Stimulated activated CD4-positive, alpha-beta T cell treated with anti-CD3 and anti-CD28 coated beads, Interleukin-15, amount 100 ng/mL, for 1 hour (primary cell): ENCODE measurements at places on chromosomes 12 and 14.

- DNase-seq = no peak
Observed at GRCh38 chr12:131222329-131223139, 268.8 kb downstream of the ADGRD1 start.

GRCh38 chr12:41019461-41019860 lies 168.7 kb upstream of the PDZRN4 start:
- no peak for DNase-seq

- DNase-seq = no peak
Observed at GRCh38 chr14:65318636-65319506, 93.7 kb upstream of the FUT8 start.

DNA sequence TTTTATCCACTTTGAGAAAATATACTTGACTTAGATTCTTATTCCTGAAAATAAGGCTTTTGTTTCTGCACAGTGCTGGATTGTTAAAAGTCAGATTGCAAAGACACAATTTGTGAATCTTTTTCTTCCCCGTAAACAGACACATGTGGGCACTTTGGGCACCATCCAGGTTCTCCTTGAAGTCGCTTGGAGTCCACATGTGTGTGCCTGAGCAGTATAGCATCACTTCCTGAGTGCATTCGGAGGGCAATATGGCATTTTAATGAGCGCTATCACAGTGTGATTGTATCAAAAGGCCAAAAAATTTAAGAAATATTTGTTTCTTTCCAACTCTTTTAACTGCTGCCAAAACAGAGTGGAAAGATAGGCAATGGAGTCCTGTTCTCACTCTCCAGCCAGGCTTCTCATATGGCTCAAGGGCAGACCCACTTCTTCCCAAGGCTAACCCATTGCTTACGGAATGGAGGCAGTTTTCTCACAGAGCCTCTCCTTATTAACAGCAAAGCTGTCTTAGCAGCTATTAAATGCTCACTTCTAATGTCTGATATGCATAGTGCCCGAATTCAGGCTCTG lies 397.1 kb downstream of the EGLN3 start:
- DNase-seq = no peak

DNA sequence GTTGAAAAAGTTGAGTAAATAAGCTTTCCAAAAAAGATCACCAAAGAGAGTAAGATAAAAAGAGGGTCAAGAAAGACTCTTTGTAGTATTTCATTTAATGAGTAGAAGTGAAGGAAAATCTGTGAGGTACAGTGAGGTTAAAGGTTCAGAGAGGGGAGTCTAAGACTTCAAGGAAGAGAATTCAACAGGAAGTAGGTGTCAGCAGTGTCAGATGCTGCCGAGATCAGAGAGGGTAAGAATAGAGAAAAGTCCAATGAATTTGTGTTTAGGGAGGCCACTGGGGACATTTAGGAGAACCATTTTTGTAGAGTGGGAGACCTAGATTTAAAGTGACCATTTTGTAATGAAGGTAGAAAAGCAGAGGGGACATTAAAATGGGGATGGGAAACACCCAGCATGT lies 71.6 kb upstream of the KRAS start:
- DNase-seq = no peak

GRCh38 chr12:10697156-10697555 lies 23.3 kb upstream of the STYK1 start:
- no peak for DNase-seq

- no peak for DNase-seq
Observed at GRCh38 chr14:95811813-95812212, 64.8 kb upstream of the TUNAR start.

- DNase-seq = no peak
Observed at GRCh38 chr12:121794534-121795033, 1.1 kb upstream of the RHOF start.
